Naive thymus-derived CD8-positive, alpha-beta T cell (primary cell): ENCODE measurements at places on chromosomes 13 and 19. TPM values are rescaled to one million over a fixed set of nuclear protein-coding genes. Genes with fewer than 3 reads are reported as not detected.

The ATP8A2 gene
- 3.5 TPM for total RNA-seq

DNA sequence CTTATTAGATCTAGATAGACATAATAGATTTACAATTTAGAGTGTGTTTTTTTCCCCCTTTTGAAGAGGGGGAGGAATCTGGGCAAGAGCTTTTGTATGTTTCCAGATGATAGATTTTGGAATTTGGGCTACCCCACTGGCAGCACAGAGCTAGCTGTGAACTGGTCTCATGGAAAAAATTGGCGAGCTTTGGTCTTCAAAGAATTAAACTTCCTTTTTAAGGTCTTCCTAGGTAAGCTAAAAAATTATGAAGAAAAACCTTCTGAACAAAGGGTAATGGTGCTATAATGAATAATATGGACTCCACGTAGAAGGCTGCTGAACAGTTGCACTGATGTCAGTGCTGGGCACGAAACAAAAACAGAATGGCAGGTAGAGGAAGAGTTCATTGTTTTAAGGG is 109.3 kb downstream of the ZIC5 start:
- DNase-seq, result no peak

GRCh38 chr13:62309904-62310303 is 894.3 kb upstream of the PCDH20 start:
- no peak for DNase-seq

The ZNF546 gene
- 22.0 TPM for total RNA-seq

The GSX1 gene
- not detected for total RNA-seq

GRCh38 chr13:82747958-82748357 is 1134.3 kb downstream of the SLITRK1 start:
- no peak for DNase-seq

- peak; percentile 74 for DNase-seq
These were observed at the start of gene GJA3 for GRCh38 chr13:20160306-20161274. TSS of gene GJA3 (minus strand) at chr13:20161052. CDS start at chr13:20143288, 17,764 bp downstream.

- no peak for DNase-seq
These were observed 6.0 kb upstream of the GRTP1 start for GRCh38 chr13:113369881-113370280.

GRCh38 chr19:50679177-50680125 is 30.2 kb downstream of the C19orf81 start:
- peak; percentile 62 for DNase-seq

The C19orf81 gene
- 1.9 TPM for total RNA-seq

DNA sequence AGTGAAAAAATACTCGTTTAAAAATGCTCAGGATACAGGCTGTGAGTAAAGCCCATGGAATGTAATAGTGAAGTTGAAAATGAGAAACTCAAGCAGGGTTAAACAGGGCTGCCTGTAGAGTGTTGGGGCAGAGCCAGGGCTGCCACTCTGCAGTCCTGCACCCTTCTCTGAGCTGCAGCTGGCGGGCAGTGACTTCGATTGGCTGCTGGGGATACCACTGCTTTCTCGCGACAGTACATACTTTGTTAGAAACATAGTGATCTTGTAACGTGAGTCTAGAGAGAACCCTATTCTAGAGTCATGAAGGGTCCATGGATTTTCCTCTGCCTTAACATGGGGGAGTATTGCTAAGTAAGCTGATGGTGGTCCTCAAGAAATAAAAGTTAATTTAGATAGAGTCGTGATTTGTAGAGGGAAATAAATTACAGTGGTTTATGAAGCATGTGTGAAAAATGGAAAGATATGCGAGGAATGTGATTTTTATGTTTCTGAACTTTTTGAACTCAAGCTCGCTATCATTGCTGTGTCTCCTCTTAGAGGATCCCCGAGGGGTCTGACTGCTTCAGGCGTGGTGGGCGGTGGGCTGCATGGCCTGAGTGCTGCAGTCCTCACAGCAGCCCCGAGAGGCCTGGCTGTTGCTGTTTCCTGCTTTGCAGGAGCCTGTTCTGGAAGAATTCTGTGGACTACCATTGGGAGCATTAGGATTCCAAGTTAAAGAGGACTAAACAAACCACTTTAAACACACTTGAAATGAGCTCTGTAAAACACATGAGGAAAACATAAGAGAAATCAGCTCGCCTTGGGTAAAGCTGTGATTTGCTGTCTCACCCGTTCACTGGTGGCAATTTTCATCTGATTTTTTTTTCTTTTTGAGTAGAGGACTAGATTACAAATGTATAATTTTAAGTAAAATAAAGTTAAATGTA is 95.7 kb downstream of the ARHGEF7 start:
- DNase-seq, result no peak

DNA sequence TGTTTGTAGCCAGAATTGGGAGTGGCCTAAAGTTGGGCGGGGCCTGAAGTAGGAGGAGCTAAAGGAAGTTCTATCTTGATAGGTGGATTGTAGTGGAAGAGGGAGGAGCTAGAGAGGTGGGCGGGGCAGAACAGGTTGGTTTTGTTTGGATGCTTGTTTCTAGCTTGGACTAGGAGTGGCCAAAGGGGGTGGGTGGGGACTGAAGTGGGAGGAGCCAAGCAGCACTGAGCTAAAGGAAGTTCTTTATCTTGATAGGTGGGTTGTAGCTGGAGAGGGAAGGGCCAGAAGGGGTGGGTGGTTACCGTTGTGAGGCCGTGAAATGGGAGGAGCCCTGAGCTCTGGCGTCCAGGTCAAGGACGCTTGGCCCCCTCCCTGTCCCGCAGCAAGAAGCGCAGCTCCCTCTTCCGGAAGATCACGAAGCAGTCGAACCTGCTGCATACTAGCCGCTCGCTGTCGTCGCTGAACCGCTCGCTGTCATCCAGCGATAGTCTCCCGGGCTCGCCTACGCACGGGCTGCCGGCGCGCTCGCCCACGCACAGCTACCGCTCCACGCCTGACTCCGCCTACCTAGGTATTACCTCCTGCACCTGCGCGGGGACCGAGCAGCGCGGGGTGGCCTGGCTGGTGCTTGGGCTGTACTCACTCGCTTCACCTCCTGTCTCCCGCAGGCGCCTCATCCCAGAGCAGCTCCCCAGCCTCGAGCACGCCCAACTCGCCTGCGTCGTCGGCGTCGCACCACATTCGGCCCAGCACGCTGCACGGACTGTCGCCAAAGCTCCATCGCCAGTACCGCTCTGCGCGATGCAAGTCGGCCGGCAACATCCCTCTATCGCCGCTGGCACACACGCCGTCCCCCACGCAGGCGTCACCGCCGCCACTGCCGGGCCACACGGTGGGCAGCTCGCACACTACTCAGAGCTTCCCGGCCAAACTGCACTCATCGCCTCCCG is 8.0 kb downstream of the DNASE2 start:
- peak; percentile 68 for DNase-seq

- no peak for DNase-seq
These were observed 675 bp downstream of the PEG3 start for GRCh38 chr19:56839652-56840450.
